ENCODE measurements at places on chromosomes 2 and 18.

GRCh38 chr18:34224423-34225217, at the start of gene NOL4:
Gene NOL4, minus strand, starts transcription at chr18:34224913. Its CDS starts 1,660 bp downstream, at chr18:34223253.
- no peak for DNase-seq

- DNase-seq: no peak
These were observed 74.1 kb downstream of the MAPK4 start for GRCh38 chr18:50633992-50634391.

DNA sequence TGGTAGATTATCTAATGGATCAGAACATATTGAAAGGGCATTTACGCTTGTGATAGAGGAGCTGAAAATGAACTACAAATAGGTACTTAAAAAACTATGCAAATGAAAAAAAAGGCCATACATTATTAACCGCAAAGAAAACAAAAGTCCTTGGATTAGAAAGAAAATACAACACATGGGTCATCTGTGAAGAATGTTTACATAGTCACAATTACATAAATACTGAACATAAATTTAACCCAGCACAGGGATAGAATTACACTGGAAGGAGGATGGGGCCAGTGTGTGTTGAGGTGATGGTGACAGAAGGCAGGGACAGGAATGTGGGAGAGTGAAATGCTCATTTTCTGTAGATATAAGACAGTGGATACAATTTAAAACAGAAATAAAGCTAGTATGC, 6.6 kb downstream of the NTSR2 start:
- no peak for DNase-seq

DNA sequence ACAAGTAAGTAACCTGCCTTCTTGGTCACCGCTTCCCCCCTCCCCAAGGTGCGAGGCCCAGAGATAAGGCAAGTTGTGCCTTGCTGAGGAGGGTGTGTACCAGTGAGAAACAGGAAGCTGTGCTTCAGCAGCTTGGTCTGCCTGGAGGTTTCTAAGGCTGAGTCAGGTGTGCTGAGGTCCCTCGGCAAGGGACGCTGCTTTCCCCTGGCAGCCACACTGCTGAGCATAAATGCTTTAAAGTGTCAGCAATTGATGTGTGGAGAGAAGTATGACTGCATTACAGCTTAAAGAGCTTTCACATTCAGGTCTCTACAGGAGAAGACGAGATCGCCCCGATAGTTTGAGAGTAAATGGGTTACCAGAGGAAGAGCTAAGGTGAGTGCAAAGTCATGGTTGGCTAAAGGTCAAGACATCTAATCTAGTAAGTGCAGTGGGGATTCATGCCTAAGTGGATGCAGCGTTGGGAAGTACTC, 86.9 kb downstream of the LIMS1 start:
- peak; percentile 24 for DNase-seq

DNA sequence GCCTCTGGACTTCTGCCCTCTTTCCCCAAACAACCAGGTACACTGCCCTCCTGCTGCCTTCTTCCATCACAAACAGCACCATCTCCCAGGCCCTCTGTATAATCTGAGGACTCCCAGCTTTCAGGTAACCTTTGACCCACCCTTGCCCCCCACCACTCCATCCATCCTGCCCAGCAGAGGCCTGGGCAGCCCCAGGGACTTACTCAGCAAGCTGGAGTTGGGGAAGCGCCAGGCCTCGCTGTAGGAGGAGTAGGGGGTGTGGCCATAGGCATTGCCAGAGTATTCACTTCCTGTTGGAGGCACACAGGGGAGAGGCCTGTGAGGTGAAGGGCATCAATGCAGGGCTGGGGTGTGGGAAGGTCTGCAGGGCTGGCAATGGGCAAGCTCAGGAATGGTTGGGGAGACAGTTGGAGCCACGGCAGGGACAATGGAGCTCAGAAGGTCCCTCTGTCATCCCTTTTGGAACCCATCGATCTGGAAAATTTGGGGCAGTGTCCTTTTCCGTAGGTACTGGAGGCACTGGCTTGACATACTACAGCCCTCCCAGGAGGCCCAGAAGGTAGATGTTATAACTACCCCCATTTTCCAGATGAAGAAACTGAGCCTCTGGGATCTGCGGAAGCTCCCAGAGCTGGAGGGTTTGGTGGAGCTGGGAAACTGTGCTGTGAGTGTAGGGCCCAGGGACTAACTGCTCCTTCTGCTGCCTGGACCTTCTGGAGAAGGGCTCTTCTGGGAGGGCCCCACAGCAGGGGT, 46.3 kb downstream of the PSD4 start:
- DNase-seq: no peak

DNA sequence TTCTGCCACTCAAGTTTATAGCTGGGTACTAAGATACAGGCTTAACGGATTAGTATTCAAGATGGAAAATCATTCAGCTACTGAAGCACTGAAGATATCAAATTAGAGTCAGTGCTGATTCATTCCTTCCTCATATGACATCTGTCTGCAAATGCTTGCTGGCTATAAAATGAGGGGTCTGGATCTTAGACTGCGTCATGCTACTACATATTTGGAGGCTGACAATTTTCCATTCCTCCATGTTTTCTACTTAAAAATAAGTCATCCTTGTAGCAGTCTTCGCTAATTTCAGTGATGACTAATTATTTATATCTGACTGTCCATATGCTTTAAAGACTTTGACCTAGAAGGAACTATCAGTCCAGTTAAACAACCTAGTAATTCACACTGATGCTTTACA, 233.4 kb downstream of the RIT2 start:
- DNase-seq: no peak

DNA sequence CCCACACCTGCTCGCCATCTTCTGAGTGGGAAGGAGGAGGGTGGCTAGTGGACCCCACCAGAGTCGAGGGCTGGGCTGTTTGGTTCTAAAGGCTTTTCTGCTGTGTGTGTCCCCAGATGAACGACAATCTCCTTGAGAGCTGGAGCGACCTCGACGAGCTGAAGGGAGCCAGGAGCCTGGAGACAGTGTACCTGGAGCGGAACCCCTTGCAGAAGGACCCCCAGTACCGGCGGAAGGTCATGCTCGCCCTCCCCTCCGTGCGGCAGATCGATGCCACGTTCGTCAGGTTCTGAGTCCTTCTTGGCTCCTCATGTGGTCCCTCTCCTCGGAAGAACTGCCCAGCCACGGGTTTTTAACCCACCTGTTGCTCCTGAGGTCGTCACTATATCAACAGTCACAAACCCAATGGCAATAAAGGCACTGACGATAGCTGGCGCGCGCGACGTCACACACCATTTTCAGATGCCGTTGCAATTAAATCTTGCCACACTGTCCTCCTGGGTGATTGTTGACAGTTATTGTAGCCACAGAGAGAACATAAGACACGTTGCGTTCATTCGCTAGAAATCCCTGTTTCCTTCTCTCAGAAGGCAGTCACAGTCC, 5.8 kb upstream of the ANO7 start:
- DNase-seq: no peak

GRCh38 chr2:235670974-235671787, 177.3 kb downstream of the AGAP1 start:
- DNase-seq: no peak

- DNase-seq: no peak
These were observed 16.9 kb upstream of the VPS54 start for GRCh38 chr2:64036034-64036705.

- DNase-seq: no peak
These were observed 647.8 kb upstream of the SLC39A10 start for GRCh38 chr2:195009202-195009601.

- no peak for DNase-seq
These were observed 23.4 kb downstream of the MBOAT2 start for GRCh38 chr2:8980096-8980495.

- no peak for DNase-seq
These were observed 196.0 kb downstream of the ZEB2 start for GRCh38 chr2:144323946-144324345.

- DNase-seq: no peak
These were observed 69.9 kb upstream of the ITGB6 start for GRCh38 chr2:160269803-160270570.

GRCh38 chr2:104733226-104733943, 120.5 kb upstream of the POU3F3 start:
- no peak for DNase-seq

Data from GF-D8 (cell line).